Effector memory CD4-positive, alpha-beta T cell (primary cell): ENCODE measurements at places on chromosomes 7 and 10.

DNA sequence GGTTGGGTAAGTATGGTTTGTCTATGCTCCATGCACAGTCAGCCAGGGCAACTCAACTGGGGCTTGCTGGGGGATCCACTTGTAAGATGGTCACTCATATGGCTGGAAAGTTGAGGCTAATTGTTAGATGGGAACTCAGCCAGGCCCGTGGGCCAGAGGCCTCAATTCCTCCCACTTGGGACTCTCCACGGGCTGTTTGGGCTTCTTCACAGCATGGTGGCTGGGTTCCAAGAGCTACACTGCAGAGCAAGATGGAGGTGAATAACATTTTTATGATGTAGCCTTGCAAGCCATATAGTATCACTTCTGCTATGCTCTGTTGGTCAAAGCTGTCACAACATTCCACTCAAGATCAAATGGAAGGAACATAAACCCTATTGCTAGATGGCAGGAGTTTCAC lies 39.2 kb downstream of the ELMO1 start:
- DNase-seq: no peak

DNA sequence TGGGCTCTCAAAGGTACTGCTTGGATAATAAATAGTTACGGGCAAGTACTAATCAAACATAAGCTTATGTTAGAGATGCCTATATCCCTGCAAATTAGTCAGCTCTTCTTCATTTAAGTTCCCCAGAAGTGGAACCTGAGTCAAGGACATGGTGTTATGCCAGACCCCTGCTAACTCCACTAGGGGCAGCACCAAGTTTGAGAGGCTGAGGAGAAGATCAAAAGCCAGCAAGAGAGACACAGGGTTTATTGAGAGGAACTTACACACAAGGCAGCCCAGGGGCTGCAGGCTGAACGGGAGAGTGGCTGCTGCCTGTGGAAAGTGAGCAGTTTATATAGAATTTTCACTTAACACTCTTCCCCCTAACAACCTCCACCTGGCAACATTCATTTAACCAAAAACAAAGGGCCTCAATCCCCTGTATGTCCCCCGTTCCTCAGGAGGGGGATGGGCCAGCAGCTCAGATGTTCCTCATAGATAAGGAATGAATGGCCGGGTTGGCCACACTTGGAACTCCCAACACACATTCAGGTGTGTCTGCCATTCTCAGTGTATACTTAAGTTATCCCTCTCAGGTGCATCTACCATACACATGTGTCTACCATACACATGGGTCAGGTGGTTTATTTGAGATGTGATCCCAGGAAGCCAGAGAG lies 62.6 kb upstream of the GHITM start:
- DNase-seq: no peak

- no peak for DNase-seq
Observed at GRCh38 chr10:100579261-100580090, 43.7 kb downstream of the HIF1AN start.

DNA sequence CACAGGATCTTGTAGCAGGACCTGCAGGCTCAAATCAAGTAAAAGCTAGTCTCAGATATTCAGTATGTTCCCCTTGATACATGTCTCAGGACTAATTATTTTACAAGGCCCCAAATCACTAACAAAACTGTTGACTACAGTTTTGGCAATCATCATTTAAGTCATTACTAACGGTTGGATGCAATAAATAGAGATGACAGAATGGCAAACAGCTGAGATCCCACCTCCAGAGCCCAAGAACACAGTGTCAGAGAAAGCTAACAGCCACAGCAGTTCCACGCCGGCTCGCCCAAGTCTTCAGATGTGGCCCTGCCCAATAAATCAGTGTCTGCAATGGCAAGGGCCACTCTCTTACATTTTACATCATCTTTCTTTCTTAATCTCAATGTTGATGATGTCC lies 87.6 kb downstream of the CTBP2 start:
- no peak for DNase-seq

DNA sequence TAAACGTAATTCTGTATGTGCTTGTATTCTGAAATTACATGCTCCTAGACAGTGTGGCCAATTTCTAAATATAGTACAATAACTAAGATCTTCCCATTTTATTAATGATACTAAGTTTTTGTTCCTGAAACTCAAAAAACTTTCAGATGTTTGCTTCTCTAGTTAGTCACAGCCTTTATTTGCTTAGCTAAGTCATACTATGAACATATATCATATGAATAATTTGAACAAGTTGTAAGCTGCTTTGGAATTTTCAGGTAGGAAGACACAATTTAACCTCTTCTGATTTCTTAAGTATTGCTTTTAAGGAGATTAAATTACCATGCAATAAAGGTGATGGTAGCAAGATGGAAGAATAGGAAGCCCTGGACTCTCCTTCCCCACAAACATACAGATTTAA lies 148.7 kb downstream of the AMPH start:
- no peak for DNase-seq

DNA sequence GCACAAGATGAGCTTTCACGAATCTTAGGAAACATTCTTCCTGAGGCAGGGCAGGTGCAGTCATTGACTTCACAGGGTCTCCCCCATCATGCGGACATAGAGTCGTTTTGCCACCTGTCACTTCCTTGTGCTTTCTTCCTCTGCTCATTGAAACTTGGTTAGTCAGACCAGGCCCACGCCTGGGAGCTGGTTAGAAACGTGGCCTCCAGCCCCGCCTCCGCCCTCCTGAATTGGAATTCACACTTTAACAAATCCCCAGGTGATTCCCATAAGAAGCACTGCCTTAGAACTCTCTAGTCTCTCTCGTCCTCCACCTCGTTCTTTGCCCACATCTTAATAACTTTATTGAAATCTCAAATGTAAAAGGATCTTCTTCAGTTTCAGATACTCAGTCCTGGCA lies 265.5 kb upstream of the FZD8 start:
- no peak for DNase-seq

DNA sequence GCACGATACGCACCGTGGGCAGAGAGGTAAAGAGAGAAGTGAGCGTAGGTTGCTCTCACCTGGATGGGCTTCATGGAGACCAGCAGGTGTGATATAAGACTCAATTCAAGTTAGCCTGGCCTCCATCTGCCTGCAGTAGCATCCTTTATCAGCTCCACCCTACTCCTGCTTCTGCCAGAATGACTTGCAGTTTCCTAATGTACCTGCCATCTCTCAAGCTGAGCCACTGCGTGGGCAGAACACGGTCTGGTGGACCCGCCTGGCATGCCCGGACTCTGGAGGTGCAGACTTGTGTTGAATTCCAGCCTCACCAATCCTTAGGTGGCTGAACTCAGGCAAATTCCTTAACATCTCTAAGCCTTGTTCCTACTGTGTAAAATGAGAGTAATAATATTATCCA lies 64.3 kb downstream of the STEAP1B start:
- DNase-seq: no peak

DNA sequence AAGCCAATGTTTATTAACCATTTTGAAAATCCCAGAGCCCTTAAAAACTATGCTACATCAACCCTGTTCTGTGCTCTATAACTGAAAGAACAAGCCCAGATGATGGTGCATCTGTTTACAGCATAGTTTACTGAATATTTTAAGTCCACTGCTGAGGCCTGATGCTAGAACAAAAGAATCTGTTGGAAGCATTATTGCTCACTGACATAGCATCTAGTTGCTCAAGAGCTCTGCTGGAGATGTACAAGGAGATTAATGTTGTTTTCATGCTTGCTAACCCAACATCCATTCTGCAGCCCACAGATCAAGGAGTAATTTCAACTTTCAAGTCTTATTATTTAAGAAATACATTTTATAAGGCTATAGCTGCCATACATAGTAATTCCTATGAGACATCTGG lies 181.3 kb upstream of the FEZF1 start:
- DNase-seq: no peak

DNA sequence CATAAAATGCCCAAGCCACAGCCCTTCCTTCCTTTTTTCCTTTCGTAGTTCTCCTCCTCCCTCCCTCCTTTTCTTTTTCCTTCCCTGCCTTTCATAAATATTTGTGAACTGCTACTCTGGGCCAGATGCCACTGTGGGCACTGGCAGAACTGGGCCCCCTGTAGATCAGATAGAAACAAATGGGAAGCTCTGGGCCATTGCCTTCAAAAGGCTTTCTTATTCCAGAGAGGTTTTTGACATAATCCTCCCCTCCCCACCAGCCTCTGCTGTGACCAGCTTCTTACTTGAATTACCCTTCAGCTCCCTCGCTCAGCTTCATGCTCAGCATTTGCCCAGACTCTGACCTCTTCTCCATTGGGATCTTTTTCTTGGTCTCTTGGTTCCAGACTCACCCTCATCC lies 886.8 kb downstream of the LRMDA start:
- no peak for DNase-seq

- no peak for DNase-seq
Observed at GRCh38 chr10:1229116-1229515, 172.9 kb downstream of the WDR37 start.

- no peak for DNase-seq
Observed at GRCh38 chr7:151704960-151705635, 171.8 kb downstream of the PRKAG2 start.

- no peak for DNase-seq
Observed at GRCh38 chr10:51073453-51074237, 642 bp upstream of the PRKG1 start.

GRCh38 chr10:7577176-7577575 lies 89.6 kb downstream of the ITIH5 start:
- no peak for DNase-seq

DNA sequence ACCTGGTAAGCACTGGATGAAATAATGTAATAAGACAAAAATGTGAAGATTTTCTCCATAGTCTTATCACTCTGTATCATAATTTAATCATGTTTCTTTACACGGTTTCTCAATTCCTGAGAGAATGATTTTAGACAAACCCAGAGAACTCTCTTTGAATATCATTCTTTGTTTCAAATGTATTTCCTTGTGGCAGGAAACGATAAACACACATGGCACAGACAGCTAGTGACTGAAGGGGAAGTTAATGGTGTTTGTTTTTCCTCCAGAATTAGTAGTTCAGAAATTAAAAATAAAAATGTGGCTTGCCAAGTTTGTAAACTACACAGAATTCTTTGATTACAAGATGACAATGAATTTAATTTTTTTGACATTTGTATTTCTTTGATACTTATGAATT lies 163.7 kb upstream of the PRPS1L1 start:
- DNase-seq: no peak

GRCh38 chr10:112039823-112040222 lies 143.7 kb downstream of the GPAM start:
- no peak for DNase-seq

DNA sequence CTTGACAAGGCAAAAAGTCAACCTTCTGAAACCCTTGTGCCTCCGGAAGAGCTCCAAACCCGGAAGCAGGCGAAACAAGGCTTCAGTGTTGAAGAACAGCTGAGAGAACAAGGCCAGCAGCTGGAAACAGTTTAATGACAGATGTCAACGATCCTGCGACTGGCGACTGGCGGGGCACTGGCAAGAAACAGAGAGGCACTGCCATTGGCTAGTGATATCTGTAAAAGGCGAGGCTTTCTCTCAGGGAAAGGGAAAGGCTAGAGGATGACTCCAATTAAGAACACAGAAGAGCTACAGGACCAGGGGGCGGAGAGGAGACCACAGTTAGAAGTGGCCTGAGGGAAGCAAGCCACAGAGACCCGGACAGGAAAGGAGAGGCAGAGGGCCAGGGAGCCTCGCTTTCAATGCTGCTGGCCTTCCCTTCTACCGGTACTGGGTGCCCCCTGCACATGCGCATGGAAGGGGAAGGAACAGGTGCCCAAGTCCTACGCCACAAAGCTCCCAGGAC lies 19.4 kb downstream of the ITGB1 start:
- no peak for DNase-seq
